NCI-H345 (cell line): ENCODE measurements at places on chromosomes 6 and 20.

- DNase-seq, result no peak
Measured at GRCh38 chr20:51374456-51374830, 168.1 kb downstream of the NFATC2 start.

DNA sequence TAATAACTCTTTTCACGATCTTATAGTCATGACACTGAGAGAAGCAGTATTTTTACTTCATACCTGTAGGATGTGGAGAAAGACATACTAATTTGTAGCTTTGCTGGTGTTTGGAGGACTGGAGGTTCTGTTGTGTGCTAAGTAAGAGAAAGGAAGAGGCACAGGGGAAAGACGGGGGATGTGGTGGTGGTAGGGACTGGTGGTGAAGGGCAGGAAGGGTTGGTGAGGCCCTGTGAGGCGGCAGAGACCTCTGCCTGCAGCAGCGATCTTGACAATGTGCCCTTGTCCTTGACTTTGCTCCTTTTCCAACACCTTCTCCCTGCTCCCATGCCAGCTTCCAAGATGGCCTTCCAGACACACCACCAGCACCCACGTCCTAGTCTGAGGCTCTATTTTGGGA, 32.6 kb upstream of the MPC1 start:
- DNase-seq, result no peak

DNA sequence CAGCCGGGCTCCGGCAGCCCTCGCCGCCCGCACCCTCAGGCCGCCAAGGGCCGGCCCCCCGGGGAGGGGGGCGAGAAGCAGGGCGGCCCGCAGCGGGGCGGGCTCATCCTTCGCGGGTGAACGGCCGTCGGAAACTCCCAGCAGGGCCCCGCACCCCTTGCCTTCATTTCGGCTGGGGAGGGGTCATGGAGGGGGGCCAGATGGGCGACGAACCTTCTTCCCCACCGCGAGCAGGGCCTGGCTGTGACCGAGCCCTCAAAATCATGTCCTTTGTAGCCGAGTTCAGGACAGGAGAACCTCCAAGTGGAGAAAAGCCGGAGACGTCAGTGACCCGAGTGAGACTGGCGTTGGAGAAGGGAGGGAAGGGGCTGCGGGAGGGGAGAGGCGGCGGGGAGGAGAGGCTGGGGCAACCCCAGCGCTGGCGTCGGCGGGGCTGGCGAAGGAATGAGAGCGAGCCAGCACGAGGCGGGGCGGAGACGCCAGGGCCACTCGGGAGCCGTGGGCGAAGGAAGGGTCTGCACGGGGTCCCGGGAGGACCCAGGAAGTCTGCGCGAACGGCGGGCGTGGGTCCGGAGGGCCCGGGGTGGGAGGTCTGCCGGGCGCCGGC, 571 bp upstream of the FOXC1 start:
- peak; percentile 45 for DNase-seq

DNA sequence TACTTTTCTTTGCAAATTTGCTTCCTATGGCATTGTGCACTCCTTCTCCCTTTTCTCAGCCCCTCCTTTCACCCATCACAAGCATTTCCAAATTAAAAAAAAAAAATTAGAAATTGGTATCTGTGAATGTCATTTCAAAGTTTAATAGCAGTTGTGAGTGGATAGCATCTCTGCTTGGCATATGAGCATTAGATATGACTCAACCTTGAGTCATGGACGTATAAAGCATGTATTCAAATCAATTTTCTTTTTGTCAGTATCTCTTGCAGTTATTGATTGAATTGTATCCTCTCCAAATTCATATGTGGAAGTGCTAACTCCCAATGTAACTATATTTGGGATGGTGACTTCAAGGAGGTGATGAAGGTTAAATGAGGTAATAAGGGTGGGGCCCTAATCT, 60.1 kb upstream of the MAP3K7 start:
- no peak for DNase-seq

- DNase-seq, result no peak
Measured at GRCh38 chr6:20644667-20645370, 110.6 kb downstream of the CDKAL1 start.

DNA sequence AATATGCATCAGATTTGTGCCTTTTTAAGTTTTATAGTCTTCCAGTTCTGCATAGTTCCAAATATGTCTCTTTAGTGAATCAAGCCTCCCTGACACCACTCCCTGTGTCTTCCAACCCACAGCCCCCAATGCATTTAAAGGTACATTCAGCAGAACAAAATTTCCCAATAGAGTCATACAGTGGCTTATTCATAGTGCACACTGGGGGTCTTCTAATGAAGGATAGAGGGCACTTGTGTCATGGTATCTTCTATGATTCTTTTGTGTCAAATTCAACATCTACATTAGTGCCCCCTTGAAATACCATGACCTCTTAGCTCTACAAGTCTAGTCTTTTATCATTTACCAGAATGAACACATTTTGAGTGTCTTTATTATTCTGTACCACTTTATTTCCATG, 33.8 kb downstream of the FLRT3 start:
- no peak for DNase-seq

- no peak for DNase-seq
Measured at GRCh38 chr6:18380158-18380836, 6.9 kb upstream of the RNF144B start.

- no peak for DNase-seq
Measured at GRCh38 chr6:137651591-137652335, 157.6 kb upstream of the OLIG3 start.

DNA sequence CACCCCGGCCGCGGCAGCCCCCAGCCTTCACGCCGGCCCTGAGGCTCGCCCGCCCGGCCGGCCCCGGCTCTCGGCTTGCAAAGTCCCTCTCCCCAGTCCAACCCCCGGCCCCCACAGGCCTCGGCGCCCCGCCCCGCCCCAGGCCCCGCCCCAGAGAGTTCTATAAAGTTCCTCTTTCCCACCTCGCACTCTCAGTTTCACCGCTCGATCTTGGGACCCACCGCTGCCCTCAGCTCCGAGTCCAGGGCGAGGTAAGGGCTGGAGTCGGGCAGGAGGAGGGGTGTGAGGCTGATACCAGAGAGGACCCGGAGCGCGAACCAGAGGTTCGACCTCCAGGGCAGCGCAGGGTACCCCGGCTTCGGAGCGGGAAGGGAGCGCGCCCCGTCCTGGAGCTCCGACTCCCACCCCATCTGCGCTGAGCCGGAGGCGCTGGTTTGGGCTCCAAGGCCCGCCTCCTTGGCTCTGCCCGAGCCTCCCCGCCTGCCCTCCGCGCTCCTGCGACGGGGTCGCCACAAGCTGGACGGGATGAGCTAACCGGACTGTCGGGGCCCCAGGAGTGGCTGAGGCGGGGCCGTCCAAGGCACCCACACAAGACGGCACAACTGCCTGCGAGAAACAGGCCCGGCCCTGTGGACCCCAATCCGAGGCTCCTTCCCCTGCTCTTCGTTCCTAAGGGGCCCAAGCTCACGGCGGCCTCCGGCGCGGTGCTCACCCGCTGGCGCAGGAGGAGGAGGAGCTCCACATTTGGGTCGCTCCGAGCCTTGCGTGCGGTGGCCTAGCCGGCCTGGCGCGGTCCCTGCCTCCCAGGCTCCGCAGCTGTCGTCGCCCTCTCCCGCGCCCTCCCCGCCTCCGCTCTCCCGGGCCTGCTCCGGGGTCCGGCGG, at the start of gene IRF4:
IRF4 (plus strand) TSS at position 194 of the 882 bp plus-strand sequence. CDS start 1,401 bp downstream, outside the sequence.
- DNase-seq, result no peak

GRCh38 chr20:19478320-19478895, 266.0 kb downstream of the SLC24A3 start:
- no peak for DNase-seq

DNA sequence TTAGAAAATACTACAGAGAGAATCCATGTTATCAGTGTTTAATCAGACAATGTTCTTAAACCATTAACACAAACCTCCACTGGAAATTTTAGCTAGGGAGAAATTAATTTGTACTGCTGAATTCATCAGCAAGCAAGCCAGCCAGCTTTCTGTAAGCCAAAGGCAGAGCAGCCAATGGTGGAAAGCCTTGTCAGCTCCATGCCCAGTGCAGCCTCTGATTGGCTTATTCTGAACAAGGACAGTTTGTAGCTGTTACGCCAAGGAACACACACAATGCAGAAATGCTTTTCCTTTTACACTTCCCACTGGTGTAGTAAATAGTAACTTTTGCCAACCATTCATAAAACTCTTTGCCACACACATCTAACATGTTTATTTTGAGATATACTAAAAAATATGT, 265.0 kb downstream of the TENT5A start:
- no peak for DNase-seq

DNA sequence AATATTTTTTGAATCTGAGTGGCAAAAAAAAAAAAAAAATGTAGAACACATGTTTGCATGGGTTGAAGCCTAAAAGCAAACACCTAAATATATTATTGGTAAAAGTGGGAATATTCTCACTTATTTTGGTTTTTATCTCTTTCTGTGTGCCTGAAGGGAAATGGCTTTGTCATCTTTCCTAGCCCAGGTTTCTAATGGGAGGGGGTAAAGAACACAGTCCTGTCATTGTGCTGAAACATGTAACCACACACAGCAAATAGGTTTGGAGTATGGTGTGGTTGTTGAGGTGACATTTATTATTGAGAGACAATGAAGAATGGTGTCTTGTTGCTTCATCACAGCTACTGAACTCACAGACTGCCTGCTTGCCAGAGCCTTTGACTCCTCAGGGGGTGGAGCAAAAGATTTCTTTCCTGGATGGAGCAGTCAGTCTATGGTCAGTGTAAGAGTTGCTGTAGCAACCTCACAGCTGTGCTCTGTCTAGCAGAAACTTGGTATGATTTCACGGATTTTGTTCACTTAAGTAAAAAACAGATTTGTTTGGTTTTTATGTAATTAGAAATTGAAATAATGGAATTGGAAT, 70.2 kb downstream of the CEP57L1 start:
- peak; percentile 6 for DNase-seq

- DNase-seq, result no peak
Measured at GRCh38 chr20:40278673-40279072, 410.4 kb downstream of the MAFB start.

DNA sequence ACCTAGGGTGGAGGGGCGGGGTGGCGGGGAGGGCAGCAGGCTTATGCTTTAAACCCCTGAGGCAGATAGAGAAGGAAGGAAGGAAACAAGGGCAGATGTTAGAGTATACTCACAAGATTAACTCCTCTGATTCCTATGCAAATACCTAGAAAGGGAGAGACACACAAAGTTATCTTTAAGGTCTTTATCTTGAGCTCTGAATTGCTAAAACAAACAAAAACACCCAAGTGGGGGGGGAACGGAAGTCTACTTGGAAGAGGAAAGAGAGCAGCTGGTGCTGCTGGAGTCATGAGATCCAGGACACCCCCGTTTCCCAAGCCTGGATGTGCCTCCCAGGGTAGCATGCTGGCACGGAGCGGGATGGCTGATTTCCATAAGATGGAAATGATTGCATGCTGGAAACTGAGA, 43.4 kb downstream of the PLAGL1 start:
- DNase-seq, result no peak

DNA sequence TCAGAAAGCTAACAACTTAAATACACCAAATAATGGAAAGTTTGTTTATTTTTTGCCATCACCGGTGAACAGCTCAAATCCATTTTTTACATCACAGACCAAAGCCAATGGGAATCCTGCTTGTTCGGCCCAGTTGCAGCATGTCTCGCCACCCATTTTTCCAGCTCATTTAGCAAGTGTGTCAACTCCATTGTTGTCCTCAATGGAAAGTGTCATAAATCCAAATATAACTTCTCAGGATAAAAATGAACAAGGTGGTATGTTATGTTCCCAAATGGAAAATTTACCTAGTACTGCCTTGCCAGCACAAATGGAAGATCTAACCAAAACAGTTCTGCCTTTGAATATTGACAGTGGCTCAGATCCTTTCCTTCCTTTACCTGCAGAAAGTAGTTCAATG, 65.3 kb upstream of the SMIM8 start:
- no peak for DNase-seq

DNA sequence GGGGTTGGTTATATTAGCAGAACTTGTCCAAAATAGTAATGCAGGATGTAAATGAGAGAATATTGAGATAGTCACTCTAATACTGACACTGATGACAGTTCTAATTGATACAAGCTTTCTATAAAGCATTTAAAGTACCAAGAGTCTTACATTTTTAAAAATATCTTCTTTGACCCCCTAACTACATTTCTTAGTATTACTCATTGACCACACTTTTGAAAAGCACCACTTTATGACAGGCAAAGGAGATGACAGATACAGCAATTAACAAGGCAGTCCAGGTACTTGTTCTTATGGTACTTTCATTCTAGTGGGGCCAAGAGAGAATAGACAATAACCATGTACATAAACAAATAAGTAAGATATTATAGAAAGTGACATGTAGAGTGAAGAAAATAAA, 139.4 kb upstream of the EYA4 start:
- no peak for DNase-seq

- no peak for DNase-seq
Measured at GRCh38 chr6:157335829-157336228, 12.5 kb upstream of the TMEM242 start.

- DNase-seq, result no peak
Measured at GRCh38 chr20:44115762-44116644, 71.0 kb downstream of the JPH2 start.

- no peak for DNase-seq
Measured at GRCh38 chr6:136749359-136749997, 42.8 kb downstream of the MAP3K5 start.

DNA sequence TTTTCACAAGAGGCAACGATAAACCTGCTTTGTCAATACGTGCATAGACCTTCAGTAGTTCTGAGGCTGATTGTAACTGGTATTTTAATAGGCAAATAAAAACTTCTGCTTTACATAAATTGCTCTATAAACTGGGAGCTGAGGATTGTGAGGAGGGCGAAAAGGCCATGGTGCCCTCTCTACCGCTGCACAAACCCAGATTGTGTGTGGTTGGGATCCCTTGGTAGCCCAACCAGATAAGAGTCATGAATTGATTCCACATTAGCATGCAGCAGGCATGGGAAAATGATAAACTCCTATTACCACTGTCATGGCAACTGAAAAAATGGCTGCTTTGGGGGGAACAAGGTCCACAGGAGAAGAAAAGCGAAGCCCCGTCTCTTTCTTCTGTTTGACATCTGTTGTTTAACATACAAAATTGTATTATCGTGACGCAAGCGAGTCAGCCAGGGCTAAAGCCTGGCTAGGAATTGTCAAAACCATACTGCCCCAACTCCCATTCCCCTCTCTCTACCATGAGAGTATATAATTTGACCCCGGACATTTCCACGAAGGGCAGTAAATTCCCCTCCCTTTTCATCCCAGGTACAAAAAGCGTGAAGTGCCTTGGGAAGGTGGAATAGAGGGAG, 157.8 kb upstream of the SALL4 start:
- no peak for DNase-seq

DNA sequence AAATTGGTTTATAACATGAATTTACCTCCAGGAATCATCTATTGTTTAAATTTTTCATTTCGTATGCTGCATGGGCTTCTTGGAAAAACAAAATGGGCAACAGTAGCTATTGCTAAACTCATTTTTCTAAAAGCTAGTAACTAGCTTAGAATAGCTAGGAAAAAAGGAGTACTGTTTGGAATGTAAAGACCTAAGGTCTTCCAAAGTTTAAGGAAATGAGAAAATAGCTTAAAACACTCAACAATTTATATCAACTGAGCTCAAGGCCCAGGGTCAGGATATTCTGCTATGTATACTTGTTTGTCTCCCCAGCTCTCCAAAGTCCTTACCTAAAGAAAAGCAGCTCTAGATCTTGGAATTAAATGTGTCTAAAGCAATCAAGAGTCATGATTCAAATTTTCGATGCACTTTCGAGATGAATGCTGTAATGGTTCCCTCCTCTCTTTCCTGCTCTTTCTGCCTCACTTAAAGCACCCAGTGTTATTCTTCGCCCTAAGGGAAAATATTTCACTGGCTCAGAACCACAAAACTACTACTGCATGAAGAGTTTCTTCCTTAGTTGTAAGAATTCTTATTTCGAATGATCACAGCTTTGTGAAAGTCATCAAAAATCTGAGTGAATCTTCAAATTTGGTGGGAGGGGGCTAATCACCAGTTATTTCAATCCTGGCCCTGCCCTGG, 41.6 kb downstream of the LYRM4 start:
- no peak for DNase-seq

GRCh38 chr6:126535595-126535994, 195.7 kb downstream of the CENPW start:
- DNase-seq, result no peak
